ENCODE measurements at places on chromosomes 13 and 19. TPM values are rescaled to one million over a fixed set of nuclear protein-coding genes. Genes with fewer than 3 reads are reported as not detected.

DNA sequence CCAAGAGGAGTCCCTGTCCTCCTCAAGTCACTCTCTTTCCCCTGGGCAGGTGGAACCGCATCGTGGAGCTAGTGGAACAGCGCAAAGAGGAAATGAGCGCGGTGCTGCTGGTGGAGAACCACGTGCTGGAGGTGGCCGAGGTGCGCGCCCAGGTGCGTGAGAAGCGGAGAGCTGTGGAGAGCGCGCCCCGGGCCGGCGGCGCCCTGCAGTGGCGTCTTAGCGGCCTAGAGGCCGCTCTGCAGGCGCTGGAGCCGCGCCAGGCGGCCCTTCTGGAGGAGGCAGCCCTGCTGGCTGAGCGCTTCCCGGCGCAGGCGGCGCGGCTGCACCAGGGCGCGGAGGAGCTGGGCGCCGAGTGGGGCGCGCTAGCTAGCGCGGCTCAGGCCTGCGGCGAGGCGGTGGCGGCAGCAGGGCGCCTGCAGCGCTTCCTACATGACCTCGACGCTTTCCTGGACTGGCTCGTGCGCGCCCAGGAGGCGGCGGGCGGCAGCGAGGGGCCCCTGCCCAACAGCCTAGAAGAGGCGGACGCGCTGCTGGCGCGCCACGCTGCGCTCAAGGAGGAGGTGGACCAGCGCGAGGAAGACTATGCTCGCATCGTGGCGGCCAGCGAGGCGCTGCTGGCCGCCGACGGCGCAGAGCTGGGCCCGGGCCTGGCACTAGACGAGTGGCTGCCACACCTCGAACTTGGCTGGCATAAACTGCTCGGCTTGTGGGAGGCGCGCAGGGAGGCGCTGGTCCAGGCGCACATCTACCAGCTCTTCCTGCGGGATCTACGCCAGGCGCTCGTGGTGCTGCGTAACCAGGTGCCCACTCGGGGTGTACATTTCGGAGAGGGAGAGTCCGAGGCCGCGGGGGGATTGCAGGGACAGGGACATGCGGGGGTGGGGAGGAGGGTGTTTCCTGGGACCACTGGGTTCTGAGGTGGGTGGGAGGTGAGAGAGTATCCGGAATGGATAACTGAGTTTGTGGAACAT lies 52.8 kb downstream of the SPTBN4 start:
- DNase-seq: no peak

DNA sequence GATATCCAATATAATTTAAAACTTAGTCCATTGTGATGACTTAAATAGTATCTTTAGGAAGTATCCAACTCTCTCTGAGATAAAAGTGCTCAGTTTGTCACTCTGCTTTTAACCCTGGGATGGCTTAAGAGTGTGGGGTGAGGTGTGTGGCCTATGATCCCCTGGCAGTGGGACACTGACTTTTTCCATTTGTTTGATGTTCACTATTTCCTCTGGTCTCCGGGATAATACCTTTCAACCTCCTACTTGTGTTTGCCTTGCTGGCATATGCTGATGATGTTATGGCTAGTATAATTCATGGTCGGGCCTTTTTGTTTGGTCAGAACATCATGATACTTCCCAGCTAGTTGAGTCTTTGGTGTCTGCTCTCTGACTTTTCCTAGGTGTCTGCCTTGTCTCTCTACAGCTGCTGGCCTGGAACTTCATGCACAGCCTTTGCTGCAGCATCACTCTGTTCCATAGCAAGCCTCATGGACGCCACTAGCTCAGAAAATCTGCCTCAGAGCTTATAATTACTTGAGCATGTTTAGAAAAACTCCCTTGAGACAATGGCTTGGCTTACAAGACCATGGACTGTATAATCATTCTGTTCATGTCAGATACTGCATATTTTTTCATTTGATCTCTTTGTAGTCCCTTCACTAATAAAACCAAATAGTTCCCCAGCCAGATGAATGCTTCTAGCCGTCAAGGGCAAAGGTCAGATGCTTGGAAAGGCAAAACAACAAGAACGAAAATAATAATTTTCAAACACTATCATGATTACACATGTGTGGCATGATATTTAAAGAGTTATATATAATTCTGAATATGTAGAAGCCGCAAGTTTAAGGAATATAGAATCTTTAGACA lies 75.2 kb downstream of the WDFY2 start:
- DNase-seq: no peak

- peak; percentile 20 for DNase-seq
Observed at GRCh38 chr13:80276371-80277289, 64.3 kb downstream of the SPRY2 start.

DNA sequence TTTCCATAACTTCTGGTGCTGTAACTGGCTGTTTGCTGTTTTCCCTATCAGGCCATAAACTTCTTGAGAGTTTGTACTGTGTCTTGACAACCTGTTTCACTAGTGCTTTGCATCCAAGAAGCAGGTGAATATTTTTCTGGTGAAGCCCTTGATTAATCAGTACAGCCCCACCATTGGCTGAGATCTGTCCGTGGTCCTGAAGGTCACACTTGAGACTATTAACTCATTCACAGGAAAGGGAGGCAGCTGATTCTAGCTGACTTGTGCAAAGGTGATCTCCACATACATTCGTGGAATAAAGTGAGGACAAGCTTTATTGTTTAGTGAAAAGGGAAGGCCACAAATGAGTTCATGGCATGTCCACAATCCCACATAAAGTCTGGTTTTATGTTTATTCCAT lies 61.4 kb upstream of the ZNF835 start:
- DNase-seq: no peak

Gene SHISA2
- 51.0 TPM for total RNA-seq

- no peak for DNase-seq
Observed at GRCh38 chr19:46630586-46631205, 5.3 kb downstream of the GNG8 start.

DNA sequence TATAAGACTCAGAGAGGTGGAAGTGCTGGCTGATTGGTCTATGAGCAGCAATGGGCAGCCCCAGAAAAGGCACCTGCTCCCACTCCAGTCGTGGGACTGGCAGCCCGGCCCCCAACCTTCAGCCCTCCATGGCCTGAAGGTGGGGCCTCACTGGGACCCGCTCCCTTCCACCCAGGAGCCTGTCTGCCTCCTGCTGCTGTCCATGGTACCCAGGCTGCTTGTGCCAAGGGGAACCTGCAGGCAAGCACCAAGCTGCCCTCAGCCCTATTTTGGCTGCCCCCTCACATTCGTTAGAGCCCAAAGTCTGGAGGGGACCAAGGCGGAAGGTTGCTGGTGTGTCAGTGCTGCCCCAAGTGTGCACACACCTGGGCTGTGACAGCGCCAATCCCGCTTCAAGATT lies 2304.9 kb downstream of the PCDH9 start:
- no peak for DNase-seq

Gene IZUMO2
- not detected for total RNA-seq

DNA sequence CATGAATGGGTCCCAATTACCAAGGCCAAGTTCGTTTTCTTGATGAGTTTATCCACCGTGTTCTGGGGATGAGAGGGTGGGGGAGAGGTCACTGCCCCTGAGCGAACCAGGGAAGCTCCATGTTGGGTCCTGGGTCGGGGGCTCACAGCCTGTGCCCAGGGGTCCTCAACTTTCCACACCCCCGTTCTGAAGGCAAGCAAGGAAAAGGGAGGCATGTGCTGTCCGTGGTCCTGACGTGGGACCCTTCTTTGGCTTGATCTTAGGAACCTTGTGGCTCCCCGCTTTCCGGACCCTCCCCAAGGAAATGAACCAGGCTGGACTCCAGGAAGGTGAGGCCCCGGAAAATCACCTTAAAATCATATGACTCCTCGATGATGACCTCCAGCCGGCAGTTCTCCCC lies 18.2 kb upstream of the MEIS3 start:
- DNase-seq: no peak

Gene CAPN12
- not detected for total RNA-seq

DNA sequence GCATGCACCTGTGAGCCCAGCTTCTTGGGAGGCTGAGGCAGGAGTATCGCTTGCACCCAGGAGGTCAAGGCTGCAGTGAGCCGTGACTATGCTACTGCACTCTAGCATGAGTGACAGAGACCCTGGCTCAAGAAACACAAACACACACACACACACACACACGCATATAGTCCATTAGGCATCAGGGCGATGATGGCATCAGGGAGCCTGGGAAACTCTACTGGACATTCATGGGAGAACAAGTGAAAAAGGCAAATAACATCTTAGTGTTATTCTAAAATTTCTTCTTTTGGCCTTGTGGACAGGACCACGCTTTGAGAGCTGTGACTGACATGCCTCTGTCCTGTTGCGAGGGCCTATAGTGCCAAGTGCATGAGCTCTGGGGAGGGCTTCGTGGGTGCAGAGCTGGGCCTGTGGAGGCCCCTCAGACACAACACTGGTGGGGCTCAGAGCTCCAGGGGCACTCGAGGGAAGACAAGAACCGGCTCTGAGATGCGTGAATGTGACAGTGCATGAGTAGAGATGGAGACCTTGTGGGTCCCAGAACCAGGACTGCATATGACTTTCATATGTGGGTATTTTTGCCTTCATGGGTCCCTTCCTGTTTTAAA lies 8.0 kb upstream of the USF2 start:
- DNase-seq: no peak

Gene NMRK2
- total RNA-seq: 1.2 TPM

- peak; percentile 88 for DNase-seq
Observed at GRCh38 chr13:102707467-102707866, 12.6 kb upstream of the METTL21C start.

- no peak for DNase-seq
Observed at GRCh38 chr19:32269831-32270230, 75.6 kb upstream of the ZNF507 start.

Gene LRRC25
- total RNA-seq: not detected

GRCh38 chr13:93338906-93339305 lies 112.3 kb downstream of the GPC6 start:
- DNase-seq: no peak

DNA sequence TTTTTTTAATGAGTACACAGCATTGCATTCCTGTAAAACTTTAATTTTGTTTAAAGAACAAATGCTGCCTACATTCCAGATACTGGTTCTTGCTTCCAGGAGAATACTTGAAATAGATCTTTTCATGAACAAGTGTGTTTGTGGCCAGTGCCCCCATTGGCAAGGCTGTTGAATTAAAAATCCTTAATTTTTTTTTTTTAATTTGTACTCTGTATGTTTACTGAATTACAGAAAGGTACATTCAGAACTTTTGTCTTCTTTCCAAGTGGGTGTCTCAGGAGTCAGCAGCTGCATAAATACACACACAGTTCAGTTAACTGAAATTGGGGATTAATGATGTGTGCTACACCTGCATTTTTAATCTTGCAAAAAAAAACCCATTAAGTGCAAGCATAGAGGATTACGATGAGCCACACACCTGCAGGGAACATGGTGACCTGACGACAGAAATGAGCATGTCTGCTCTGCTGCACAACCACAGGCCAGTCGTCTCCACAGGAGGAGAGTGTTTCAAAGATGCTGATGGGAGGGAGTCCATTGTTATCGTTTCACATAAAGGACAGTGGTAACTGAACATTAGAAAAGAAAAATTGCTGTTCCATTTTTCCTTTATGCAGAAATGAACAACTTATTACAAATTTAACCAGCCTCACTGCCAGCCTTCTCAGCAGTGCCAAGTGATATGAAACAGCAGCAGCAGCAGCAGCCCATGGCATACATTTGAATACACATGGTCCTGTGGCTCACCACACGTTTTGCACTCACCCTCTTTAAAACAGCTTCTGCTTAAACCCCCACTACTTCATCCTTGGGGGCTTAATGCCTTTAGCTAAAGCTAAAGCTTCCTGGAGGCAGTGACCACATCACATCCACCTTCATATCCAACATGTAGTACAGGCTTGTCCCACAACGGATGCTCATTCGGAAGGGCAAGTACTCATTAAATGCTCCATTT lies 72.3 kb upstream of the RFC3 start:
- no peak for DNase-seq

Gene ZNF44
- total RNA-seq: 1.3 TPM

DNA sequence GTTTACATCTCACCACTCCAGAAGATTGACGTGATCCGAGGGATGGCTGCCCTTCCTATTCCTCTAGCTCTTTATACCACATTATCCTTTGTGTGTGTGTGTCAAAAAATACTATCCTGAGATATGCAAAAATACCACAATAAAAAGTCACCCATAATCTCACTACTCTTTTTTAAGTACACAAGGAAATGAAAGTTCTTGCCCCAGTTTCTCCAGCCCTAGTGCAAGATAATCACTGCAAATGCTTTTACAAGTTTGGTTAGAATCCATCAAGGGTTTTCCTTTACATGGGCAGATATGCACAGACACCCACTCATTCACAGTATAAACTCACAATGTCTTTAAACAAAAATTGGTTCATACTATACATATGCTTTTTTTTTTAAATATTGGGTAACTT lies 89.3 kb downstream of the DIAPH3 start:
- DNase-seq: no peak

DNA sequence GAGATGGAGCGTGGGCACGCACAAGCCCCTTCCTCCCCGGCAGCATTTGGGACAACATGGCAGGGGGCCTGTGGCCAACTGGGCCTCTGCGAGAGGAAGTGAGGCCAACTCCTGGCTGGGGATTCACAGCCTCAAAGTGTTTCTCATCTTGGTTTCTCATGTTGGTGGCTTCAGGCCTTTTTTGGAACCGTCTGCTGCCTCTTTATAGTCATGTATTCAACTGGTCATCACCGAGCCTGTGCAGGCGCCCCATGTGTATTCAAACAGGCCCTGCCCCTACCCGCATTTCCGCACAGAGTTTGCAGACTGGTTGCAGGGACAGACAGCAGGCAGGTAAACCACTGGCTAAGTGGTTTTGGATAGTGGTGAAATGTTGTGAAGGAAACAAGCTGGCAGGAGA lies 17.3 kb upstream of the RELB start:
- no peak for DNase-seq

Gene NALCN
- 0.24 TPM for total RNA-seq

- no peak for DNase-seq
Observed at GRCh38 chr13:46176756-46177155, 5.2 kb downstream of the LCP1 start.

- DNase-seq: no peak
Observed at GRCh38 chr13:40409278-40409677, 257.2 kb downstream of the FOXO1 start.

GRCh38 chr19:16851031-16851712 lies 22.0 kb downstream of the SIN3B start:
- no peak for DNase-seq

Gene PTPRS
- total RNA-seq: 79.7 TPM

DNA sequence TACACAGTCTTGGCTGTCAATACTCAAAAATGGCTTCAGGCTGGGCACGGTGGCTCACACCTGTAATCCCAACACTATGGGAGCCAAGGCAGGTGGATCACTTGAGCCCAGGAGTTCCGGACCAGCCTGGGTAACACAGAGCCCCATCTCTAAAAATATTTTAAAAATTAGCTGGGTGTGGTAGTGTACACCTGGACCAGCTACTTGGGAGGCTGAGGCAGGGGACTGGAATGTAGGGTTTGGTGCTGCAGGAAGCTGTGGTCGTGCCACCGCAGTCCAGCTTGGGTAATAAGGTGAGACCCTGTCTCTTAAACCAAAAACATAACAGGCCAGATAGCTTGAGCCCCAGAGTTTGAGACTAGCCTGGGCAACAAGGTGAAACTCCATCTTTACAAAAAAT lies 6.7 kb upstream of the CHERP start:
- DNase-seq: no peak

GRCh38 chr19:2800506-2800905 lies 15.2 kb downstream of the THOP1 start:
- no peak for DNase-seq
